ENCODE measurements at places on chromosomes 12 and 14.
A peak's percentile ranks its signal among the peaks of the same experiment; 100 is the strongest.

GRCh38 chr12:103966736-103967135 is 1.1 kb downstream of the TDG start:
- peak; percentile 49 for DNase-seq

DNA sequence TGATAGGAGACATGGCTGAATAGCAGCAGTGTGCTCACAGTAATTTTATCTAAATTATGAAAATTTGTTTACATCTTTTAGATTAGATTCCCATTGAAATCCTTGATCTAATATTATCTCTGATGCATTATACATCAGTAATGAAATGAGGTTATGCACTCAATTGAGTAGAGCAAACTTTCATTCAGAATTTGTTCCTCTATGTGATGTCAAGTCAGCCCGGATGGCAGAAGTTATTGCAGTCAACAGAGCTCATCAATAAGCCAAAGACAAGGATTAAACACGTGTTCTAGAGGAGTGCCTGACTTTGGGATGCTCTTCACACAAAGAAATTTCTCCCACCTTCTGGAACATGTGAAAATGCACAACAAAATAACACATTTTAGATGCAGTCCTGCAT is 688.8 kb downstream of the TMEM121 start:
- DNase-seq: no peak

DNA sequence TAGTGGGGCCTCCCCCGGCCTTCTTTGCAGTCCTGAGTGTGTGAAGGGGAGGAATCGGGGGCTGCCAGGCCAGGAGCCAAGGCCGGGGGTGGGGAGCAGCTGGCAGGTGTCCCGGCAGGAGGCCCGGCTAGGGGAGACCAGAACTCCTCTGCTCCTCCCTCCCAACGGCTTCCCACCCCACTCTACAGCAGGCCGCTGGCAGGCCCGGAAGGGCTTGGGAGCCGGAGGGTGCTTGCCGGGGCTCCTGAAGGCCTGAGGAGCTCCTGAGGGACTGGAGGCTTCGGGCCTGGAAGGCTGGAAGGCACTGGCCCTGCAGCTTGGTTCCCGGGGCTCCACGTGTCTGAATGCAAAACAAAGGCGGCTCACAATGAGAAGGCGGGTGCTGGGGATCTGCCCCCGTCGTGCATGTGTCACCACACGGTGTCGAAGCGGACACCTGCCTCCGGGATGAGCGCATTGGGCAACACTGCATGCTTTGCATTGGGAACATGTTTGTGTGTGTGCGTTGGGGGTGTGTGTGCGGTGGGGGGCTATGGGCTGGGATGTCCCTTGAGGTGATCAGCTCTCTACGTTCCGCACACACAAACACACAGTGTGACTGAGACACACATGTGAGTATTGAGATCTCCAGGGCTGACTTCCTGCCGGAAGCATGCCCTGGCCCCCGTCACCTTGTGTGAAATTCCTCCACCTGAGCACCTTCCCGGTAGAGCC is 30.9 kb upstream of the ANKRD9 start:
- DNase-seq: peak; percentile 38

DNA sequence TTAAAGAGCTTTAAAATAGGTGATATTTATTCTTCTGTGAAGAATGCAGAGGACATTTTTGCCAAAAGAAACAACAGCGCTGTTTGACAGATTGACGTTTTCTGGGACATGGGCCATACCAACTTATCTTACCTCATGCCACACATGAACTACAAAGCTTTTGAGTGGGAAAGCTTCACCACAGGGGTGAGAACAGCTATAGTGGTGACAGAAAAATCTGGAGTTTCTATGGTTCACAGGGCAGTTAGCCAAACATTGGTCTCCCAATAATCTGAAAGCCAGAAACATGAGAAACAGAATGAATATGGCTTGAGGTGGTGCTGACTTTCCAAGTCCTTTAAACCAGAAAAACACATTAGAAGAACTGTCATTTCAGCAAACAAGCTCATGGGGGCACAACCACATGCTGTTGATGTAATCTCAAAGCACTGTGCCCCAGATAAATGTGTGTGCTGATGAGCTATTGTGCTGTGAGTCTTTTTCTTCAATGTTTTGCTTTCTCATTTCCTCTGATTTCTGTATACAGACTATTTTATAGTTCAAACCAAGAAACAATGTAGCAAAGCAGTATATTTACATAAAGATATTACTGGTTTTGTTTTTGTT is 905.4 kb downstream of the SLC16A7 start:
- DNase-seq: peak; percentile 74

DNA sequence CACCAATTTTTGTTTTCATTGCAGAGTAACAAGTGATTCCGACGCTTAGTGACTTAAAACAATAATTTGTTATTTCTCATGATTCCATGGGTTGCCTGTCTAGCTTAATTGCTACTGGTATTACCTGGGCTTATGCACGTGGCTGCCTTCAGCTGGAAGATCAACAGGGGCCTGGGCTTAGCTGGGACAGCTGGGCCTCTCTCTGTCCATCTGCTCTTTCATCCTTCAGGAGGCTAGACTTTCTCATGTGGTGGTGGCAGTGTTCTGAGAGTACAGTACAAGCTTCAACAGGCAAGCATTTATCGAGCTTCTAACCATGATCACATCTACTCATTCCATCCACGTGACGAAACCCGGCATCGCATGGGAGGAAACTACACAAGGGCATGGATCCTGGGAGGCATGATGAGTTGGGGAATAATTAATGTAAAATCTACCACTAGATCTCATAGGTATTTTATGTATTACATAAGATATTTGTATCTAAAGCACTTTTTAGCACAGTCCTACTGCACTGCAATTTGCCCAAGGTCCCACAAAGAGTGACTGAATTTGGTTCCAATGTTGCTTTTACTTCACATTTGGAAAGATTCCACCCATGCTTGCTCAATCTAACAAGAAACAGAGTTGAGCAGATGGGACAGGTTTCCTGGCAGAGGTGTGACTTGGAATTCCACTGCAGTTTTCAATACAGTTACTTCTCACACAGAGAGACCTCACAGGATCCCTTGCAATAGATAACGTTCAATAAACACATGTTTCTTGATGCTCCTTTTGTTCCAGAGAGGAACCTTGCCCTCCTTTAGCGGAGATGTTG is 153.1 kb upstream of the FRMD6 start:
- DNase-seq: no peak

DNA sequence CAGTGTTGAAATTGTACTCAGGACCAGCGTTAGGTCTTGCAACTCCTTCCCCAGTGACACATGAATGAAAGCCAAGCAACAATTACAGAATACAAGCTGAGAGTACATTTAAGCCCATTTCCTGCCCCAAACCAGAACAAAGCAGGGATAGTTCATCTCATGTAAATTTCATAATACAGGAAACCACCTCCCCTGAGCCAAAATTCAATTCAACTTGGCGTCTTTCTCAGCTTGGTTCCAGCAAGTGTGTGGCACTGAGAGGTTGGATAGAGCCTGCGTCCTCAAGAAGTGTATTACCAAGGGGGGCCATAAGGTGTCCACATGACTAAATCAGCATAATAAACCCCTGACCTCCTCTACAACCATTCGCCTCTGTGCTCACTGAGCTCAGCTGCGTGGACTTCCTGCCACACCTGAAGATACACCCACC is 278.9 kb upstream of the CRY1 start:
- DNase-seq: peak; percentile 19

DNA sequence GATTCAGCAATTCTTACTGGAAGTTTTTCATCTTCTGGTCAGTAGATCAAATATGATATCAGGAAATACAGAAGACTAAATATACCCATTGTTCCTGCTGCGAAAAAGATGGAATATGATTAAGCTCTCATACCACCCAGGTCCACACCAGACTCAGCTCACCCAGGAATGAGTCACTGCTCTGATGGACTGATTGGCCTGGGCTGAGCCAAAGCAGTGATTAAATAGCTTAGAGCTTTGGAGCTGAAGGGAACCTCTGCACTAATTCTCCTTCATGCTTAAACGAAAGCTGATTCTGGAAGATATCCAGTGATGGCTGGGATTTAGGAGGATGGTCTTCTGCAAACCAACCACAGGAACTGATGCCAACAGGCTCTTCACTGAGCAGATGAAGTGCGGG is 62.0 kb upstream of the SYT1 start:
- DNase-seq: peak; percentile 80

DNA sequence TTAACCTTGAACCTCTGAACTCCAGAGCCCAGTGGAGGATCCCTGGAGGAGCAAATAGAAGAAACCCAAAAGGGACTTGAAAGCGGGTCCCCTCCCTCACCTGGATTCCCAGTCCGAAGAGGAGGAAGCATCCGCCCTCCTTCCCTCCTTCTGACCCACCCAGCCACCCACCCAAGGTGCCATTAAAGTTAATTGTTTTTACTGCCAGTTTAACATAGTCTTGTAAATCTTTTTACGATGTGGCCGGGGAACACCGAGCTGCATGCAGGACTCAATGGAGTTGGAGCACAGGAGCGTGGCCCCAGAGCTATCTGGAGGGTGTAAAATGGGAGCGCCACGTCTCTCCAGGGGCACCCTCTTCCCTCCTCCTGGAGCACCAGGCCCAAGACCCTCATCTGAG is 49.9 kb upstream of the TBX3 start:
- DNase-seq: no peak

DNA sequence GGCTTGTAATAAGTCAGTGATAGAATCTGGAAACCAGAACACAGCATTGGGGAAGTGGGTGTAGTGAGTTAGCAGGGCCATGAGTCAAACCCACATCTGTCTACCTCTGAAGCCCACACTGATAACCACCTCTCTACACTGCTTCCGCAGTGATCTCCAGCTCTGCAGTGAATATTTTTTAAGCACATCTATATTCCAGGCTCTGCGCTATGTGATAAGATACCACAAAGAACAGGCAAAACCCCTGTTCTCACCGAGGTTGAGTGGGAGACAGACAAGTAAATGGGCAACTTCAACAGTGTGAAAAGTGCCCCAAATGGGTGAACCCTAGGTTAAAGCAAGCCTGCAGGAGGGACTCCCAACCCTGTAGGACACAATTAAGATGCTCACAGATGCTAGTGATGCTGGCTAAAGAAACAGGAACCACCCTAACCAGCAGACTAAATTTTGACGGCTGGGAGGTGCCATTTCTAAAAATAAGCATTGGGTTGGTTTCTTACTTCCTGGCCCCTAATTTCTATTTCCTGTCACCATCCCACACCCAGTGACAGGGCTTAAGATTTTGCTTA is 375.0 kb downstream of the DPF3 start:
- no peak for DNase-seq

- DNase-seq: peak; percentile 63
Observed at GRCh38 chr12:8914716-8915526, 612 bp downstream of the PHC1 start.

- no peak for DNase-seq
Observed at GRCh38 chr12:109813810-109814416, 19.3 kb downstream of the TRPV4 start.

- no peak for DNase-seq
Observed at GRCh38 chr12:24191117-24191516, 241.6 kb upstream of the SOX5 start.

GRCh38 chr14:102939820-102940561 is 17.5 kb downstream of the AMN start:
- DNase-seq: no peak

- no peak for DNase-seq
Observed at GRCh38 chr14:96949594-96949993, 152.4 kb downstream of the VRK1 start.

DNA sequence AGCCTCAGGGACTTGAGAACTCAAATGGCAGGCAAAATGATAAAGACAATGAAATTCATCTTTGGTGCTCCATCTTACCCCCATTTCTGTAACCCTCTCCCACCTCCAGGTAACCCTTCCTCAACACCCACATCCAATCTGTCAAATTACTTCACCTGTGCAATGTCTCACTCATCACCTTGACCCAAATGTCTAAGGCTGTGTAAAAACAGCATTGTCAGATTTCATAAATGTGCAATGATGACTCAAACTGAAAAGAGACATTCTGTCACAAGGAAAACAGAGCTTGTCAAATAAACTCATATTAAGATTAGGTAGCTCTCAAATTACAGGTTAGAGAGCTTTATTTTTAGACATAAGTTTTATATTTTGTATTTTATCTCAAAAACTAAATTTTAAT is 19.9 kb upstream of the COCH start:
- DNase-seq: no peak

DNA sequence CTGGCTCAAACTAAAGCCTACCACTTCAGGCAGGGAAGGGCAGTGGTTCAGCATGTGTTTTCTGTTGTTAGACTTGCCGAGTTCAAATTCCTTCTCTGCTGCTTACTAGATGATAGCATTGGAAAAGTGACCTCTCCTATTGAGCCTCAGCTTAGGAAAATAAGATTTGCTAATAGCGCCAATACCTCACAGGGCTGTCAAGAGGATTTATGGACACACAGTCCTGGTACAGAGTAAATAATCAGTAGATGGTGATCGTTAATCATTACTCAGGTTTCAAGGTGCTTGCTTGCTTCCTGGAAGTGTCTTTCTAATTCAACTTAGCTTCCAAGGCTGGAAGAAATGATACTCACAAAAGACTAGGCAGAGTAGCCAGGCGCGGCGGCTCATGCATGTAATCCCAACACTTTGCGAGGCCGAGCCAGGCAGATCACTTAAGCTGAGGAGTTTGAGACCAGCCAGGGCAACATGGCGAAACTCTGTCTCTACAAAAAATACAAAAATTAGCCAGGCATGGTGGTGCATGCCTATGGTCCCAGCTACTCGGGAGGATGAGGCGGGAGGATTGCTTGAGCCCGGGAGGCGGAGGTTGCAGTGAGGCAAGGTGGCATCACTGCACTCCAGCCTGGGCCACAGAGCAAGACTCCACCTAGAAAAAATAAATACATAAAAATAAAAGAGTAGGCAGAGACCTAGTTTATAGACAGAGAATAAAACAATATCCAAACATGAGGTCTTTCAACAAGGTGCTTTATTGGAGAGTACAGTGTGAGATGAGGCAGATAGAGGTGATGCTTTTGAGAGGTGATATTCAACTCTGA is 6.0 kb downstream of the PLA2G1B start:
- no peak for DNase-seq

GRCh38 chr14:103109535-103110441 is 13.5 kb upstream of the TNFAIP2 start:
- DNase-seq: peak; percentile 86

GRCh38 chr14:75312341-75312740 is 33.7 kb downstream of the FOS start:
- no peak for DNase-seq

GRCh38 chr14:51240804-51241380 is 845 bp downstream of the TMX1 start:
- no peak for DNase-seq

DNA sequence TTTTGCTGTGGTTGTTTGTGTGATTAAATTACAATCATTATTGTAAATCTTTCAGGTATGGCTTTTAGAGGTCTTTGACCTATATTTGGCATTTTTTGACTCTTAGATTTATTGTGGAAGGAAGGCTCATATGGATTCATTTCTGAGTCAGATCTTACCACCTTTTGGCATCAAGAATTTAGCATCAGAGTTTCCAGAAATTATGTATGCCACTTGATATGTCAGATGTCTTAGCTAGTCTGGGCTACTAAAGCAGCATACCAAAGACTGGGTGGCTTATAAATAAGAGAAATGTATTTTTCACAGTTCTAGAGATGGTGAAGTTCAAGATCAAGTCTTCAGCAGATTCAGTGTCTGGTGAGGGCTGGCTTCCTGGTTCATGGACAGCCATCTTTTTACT is 129.5 kb upstream of the PZP start:
- no peak for DNase-seq

- DNase-seq: no peak
Observed at GRCh38 chr12:56286044-56286830, 13.9 kb downstream of the CS start.

Measured in fibroblast of lung (primary cell).